ENCODE measurements at places on chromosomes 7 and 10.

- DNase-seq = no peak
Measured at GRCh38 chr10:9035355-9035754, 980.9 kb downstream of the GATA3 start.

- DNase-seq = peak; percentile 83
Measured at GRCh38 chr7:80699045-80699638, 60.7 kb downstream of the CD36 start.

GRCh38 chr10:49092477-49092876 is 22.8 kb downstream of the VSTM4 start:
- no peak for DNase-seq

- no peak for DNase-seq
Measured at GRCh38 chr10:105770524-105771212, 1129.6 kb downstream of the SORCS3 start.

GRCh38 chr7:5478568-5479430 is 55.2 kb upstream of the TNRC18 start:
- peak; percentile 66 for DNase-seq

DNA sequence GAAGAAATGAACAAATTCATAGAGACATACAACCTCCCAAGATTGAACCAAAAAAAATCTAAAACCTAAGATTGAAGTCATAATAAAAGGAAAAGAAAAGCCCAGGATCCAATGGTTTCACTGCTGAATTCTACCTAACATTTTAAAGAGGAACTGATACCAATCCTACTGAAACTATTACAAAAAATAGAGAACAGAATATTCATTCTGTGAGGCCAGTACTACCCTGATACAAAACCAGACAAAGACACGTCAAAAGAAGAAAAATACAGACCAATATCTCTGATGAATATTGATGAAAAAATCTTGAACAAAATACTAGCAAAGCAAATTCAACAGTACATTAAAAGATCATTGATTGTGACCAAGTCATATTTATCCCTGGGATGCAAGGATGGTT is 128.5 kb upstream of the STEAP1 start:
- DNase-seq = no peak

Data from DMS79 treated with DMSO at 0.1 percent for 48 hours (cell line).